Thymus (tissue), 14 donors: ENCODE measurements at places on chromosomes 2 and 18.

- DNase-seq: no peak
- H3K36me3 ChIP-seq: no peaks in the 10 kb centered on the region
- H3K27ac ChIP-seq: no peak overlapping the region
- H3K4me3 ChIP-seq: no peak overlapping the region
- no peaks in the 10 kb centered on the region for H3K4me1 ChIP-seq
- H3K27me3 ChIP-seq: no peaks in the 10 kb centered on the region
Observed at GRCh38 chr2:153601812-153602211, 123.2 kb upstream of the RPRM start.

- no peak overlapping the region for H3K4me3 ChIP-seq
- H3K4me1 ChIP-seq: peaks cover 21% of the 10 kb centered on the region
- no peak for DNase-seq
- H3K27ac ChIP-seq: peak overlapping the region; percentile 20
- H3K36me3 ChIP-seq: no peaks in the 10 kb centered on the region
- no peaks in the 10 kb centered on the region for H3K27me3 ChIP-seq
Observed at GRCh38 chr2:234305846-234306245, 191.0 kb downstream of the ARL4C start.

DNA sequence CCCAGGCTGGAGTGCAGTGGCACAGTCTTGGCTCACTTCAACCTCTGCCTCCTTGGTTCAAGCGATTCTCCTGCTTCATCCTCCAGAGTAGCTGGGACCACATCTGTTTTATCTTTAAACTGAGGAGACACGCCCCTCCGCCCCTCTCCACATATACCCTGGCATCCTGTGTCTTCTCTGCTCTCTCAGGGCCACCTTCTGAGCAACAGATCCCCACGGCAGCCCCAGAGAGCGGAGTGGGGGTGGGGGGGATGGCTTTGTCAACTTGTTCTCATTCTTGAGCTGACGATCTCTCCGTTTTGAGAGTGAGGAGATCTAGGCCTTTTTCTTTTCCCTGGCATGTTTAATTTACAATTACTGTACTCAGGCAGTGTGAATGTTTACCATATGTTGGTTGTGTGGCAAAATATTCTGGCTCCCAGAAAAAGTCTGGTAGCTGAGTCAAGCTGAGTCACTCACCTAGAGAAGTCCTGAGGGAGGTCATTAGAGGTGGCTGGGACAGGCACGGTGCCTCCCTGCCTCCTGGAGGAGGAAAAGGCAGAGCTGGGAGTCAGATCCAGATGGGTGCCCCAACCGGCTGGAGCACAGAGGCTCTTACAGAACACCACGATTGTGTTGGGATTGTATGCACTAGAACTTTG, 19.5 kb upstream of the ID2 start:
- H3K36me3 ChIP-seq: no peaks in the 10 kb centered on the region
- peaks cover 45% of the 10 kb centered on the region for H3K4me1 ChIP-seq
- no peak overlapping the region for H3K27ac ChIP-seq
- no peaks in the 10 kb centered on the region for H3K27me3 ChIP-seq

GRCh38 chr2:218284106-218284811, 8.0 kb downstream of the TMBIM1 start:
- no peak overlapping the region for H3K4me3 ChIP-seq
- peak overlapping the region; percentile 72 for H3K27ac ChIP-seq
- peaks cover 26% of the 10 kb centered on the region for H3K36me3 ChIP-seq
- DNase-seq: no peak

DNA sequence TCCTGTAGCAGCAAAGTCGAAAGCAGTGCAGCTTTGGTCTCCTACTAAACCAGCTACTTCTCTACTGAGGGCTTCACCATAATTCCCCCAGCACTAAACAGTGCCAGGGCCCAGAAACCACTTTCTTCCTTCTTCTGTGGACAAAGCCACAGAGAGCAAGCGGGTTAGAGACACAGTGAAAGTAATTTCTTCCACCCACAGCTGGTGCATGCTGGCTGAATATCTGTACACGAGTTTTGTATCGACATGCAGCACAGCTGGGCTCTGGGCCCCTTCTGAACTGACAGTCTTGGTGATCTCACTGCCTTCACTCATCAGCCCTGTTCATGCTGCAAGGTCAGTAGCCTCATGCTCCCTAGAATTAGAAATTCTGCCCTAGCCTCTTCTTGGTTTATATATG, 74.0 kb upstream of the SULT1C3 start:
- H3K27me3 ChIP-seq: no peaks in the 10 kb centered on the region
- H3K36me3 ChIP-seq: no peaks in the 10 kb centered on the region
- H3K4me1 ChIP-seq: no peaks in the 10 kb centered on the region
- H3K4me3 ChIP-seq: no peak overlapping the region
- no peak for DNase-seq
